CD4-positive, alpha-beta T cell (primary cell): ENCODE measurements at places on chromosomes 4 and X. TPM values are rescaled to one million over a fixed set of nuclear protein-coding genes. Genes with fewer than 3 reads are reported as not detected.

Gene FAM193A
- total RNA-seq = 28.4 TPM

Gene EXOC1L
- not detected for total RNA-seq

Gene PNMA6A
- total RNA-seq = 0.38 TPM

Gene ADGRG2
- not detected for total RNA-seq

Gene BMX
- not detected for total RNA-seq

Gene SLC10A4
- not detected for total RNA-seq

Gene MAGEA2B
- not detected for total RNA-seq

Gene STAP1
- total RNA-seq = 3.6 TPM

Gene ERCC6L
- total RNA-seq = not detected

Gene DGAT2L6
- total RNA-seq = not detected

Gene ODAPH
- not detected for total RNA-seq

Gene TMPRSS11A
- total RNA-seq = not detected

Gene NDNF
- total RNA-seq = 0.25 TPM

Gene ENOX2
- total RNA-seq = 6.5 TPM

Gene AFF2
- total RNA-seq = 5.9 TPM

Gene SERTM2
- not detected for total RNA-seq

Gene PGRMC1
- total RNA-seq = 14.9 TPM

Gene PNMA6F
- total RNA-seq = not detected

Gene CACNA1F
- total RNA-seq = 1.1 TPM

Gene MAGEA8
- not detected for total RNA-seq

Gene VGLL1
- total RNA-seq = not detected

Gene HTRA3
- total RNA-seq = not detected

Gene RBM46
- total RNA-seq = not detected

Gene JADE1
- 58.4 TPM for total RNA-seq

Gene SSX2B
- not detected for total RNA-seq

Gene UGT2B11
- not detected for total RNA-seq

Gene CSAG3
- not detected for total RNA-seq

Gene DSPP
- not detected for total RNA-seq

Gene ART3
- not detected for total RNA-seq

Gene CCDC158
- not detected for total RNA-seq

Gene DMRTC1
- 0.85 TPM for total RNA-seq

Gene MAGEB1
- total RNA-seq = not detected

Gene SRPK3
- not detected for total RNA-seq

Gene ZMYM3
- 17.6 TPM for total RNA-seq

Gene CFAP47
- total RNA-seq = not detected
